ENCODE measurements at places on chromosomes 12 and 14.

DNA sequence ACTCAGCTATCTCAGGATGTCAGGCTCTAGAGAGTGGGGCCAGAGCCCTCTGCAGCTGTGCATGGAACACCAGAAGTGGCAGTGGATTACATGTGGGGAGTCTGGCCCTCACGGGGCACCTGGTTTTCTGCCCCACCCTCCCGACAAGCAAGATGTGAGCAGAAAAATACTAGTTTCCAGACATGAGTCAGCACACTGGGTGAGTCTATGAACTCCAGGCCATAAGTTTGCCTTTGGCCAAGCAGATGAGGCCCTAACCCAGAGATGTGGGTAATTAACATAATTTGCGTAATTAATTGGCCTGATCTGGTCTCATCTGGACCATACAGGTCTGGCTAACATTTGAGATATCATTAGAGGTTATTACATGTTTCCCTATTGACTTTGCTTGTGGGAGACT, 37.7 kb upstream of the SLC24A4 start:
- DNase-seq = no peak

- DNase-seq = peak; percentile 34
Observed at GRCh38 chr12:55724226-55724939, 4.2 kb downstream of the RDH5 start.

DNA sequence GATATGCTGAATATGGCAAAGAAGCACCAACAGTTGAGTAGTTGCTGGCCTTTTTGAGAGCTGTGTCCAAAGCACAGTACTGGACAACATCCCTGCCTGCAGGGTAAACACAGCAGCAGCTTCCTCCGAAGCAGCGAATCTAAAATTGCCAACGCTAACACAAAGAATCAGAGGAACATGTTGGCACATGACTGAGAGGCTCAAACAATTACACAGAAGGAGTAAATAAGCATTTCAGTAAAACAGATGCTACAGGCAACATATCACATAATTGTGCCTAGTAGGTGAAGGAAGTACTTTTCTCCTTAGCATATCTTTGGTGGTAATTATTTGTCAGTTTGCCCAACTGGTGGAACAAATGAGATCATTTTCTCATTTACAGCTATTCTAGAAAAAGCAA, 52.1 kb downstream of the KICS2 start:
- no peak for DNase-seq

DNA sequence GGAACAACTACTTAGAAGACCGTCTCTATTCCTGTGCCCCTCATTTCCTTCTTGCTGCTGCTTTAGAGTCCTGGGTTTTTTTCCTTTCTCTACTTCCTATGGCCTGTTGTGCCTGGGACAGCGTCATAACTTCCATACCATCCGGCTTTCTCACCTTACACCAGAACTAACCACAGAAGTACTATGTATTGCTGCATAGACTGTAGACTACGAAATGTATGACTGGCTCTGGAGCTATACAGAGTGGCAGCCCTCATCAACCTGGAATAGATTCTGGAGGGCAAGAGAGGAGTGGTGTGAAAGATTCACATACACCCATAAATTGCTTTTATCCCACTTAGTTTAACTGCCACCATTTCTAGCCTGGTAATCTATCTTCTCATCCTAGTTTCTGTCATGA, 16.9 kb upstream of the SRP54 start:
- no peak for DNase-seq

- DNase-seq = no peak
Observed at GRCh38 chr12:132847363-132848356, 19.0 kb upstream of the GOLGA3 start.

DNA sequence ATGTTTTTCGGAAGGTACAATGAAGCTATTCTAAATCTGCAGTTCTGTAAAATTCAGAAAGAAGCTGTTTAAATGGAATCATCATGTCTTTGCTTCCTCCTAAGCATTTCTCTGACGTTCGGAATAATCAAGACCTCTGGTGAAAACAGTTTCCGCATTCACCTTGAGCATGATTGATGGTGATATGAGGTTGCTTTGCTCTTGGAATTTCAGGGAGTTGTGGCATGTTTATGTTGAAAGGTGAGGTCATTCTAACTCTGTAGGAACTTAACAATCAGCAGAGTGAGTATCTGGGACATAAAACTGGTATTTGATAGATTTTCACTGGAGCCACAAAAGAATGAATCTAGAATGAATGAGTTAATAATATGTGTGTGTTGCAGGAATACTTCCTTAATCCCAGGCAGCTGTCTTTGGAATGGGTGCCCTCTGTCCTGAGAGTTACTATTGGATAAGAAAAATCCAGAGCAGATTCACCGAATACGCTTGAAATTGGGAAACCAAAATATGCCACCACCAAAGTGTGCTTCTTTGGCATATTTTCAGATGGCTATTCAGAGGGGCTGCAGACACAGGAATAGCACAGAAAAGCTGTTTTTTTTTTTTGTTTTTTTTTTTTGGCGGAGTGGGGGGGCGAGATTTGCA, 599.1 kb downstream of the CCER1 start:
- DNase-seq = no peak

DNA sequence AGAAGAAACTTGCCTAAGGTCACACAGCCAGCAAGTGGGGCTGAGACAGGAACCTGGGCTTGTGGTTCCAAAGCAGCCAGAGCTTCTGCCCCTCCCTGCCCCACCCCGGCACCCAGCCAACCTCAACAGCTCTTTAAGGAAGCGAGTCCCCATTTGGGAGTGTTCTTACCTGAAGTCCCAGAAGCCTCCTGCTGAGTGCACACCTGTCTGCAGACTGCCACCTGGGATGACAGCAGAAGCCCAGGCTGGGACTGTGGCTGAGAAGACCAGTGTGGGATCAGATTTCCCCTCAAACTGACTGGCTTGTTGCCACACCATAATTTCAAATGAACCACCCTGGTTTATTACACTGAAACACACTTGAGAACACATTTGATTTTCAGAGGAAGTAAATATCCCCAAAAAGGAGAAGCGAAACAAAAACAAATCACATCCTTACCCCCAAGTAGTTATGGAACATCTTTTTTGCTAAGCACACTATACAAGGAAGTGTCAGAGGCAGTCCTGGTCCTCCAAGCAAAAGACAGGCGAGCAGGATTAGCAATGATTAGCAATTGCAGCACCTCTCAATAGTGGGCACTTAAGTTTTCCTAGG, 6.3 kb upstream of the RIN3 start:
- DNase-seq = peak; percentile 72

DNA sequence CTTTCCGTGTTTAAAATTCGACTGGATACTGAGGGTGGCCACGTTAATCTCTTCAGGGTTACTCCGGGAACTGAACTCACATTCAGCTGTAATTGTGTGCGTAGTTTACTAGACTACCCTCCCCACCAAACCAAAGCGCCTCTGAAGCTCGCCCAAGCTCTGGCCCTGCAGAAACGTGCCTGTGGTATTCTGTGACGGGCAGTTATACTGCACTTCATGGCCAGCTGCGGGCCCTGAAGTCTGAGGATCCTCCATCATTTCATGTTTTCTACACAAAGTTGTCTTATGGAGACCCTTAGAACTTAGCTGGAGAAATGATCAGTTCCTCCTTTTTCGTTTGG, 688 bp downstream of the ZNF26 start:
- DNase-seq = no peak

- peak; percentile 10 for DNase-seq
Observed at GRCh38 chr14:96363751-96364336, 518 bp downstream of the GSKIP start.

DNA sequence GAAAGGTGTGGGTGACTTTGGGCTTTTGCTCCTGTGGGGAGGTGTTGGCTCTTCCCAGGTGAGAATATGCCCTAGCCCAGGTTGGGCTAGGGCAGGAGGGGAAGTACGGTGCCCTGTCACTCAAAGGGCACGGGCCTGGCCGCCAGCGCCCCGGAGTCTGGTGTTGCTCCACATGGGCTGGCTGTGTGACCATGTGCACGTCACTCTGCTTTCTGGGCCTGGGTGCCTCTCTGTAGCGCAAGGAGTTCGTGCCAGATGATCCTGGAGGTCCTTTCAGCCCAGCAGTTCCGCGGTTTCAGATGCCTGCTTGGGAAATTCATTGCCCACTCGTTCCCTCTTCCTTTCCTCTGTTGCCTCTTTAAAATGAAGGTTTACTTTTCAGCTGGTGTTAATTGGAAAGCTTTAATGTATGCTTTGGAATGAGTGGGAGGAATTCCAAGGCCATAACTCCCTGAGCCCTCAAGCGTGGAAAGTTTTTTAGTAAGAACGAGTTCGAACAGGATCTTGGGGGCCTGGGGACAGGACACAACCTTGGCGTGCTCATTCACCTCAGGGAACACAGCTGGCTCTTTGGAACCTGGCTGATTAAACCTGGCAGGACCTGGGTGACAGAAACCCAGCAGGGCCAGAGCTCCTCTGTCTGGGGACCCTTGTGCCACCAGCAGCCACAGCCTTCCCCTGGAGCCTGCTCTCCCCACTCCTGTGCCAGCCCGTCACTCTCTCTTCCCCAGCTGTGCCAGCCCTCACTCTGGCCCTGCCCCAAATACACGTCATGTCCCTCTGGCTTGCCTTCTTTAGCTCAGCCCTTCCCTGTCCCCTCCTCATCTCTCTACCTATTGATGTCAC, 42.8 kb downstream of the TSPAN9 start:
- DNase-seq = peak; percentile 32

DNA sequence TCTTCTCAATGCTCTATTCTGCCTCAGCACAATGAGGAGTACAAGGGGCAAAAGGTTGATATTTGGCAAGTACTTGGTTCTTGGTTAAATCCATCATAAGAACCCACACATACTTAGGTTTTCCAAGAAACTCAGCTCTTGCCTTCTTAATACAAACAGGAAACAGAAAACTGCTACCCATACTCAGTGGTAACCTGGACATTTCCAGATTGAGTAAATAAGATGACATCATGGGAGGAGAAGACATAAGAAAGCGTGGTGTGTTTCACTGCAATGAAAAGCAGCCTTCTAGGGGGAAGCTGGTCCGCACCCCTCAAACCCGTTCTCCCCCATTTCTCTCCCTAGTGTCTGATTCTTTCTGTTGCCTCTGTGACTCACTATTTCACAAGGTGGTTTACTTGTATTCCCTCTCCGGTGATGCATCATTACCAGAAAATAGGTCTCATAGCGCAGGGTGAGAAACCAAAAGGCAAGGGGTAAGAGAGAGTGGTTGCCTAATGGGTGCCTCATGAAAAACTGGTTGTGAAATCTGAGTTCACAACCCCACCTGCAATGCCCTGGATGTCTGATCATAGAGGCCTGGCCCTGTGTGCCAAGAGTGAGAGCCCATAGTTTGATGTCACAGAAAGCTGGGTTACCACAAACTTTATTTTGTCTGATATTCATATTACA, 326.5 kb upstream of the TBX3 start:
- peak; percentile 54 for DNase-seq

- DNase-seq = no peak
Observed at GRCh38 chr14:62736048-62737043, 308.9 kb downstream of the KCNH5 start.

DNA sequence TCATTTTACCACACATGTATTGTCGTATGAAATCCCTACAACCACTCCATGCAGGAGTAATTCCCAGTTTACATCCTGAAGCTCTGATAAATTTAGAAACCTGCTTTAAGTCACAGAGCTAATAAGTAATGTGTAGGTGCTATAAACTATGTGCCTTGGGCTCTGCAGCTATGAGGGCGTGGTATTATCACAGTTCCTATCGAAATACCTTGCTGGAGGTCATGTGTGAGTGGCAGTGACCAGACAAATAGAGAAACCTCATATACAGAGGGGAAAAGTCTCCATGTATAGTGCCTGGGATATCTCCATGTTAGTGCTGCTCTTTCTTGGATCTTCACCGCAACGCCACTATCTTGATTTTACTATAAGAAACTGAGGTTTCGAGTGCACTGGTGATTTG, 883 bp upstream of the TBC1D15 start:
- peak; percentile 85 for DNase-seq

DNA sequence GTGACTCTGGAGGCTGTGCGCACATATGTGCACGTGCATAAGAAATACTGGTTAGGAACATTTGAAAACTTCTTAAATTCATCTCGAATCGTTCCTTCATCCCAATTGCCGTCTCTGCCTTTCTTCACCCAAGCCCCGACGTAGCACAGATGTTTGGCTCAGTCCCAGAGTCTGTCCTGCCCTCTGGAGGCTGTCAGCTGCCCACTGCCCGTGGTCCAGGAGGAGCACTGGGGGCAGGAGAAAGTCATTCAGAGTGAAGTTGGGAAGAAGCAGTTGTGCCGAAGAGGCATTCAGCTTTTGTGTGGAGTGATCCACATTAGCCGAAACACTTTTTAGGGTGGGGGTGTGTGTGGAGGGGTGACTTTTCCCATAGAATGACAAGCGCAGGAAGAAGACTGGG, 124.9 kb downstream of the TSPAN9 start:
- no peak for DNase-seq

DNA sequence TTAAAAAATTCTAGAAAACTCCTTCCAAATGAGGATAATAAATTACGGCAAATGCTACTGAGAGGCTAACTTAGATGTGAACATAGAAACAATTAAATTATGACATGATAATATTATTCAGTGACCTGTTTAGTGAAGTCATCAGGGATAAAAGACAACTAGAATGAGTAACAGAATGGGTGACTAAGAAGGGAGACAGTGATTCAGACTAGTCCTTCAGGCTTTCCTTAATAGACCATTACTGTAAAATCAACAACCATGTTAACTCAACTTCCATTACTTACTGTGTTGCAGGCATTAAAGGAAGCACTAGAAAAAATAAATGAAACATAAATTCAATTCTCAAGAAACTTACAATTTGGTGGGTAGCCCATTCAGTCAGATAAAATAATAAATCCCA, 543.9 kb upstream of the LRFN5 start:
- no peak for DNase-seq

DNA sequence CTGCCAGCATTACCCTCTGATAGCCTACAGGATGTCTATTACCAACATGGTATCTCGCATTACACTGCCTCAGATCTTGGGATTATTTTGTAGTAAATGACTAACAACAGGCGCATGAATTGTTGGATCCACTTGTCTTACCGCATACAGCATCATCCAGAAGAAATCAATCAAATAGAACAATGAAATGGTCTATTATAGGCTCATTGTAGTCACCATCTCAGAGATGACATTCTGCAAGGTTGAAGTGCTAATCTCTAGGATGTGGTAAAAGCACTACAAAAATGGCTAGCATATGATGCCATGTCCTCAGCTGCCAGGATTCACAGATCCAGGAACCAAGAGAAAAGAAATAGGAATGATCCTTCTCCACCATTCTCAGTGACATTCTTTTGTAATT, 52.0 kb downstream of the WASHC3 start:
- no peak for DNase-seq

- DNase-seq = no peak
Observed at GRCh38 chr14:95953111-95953724, 76.6 kb downstream of the TUNAR start.

GRCh38 chr14:105517096-105517495, 9.3 kb upstream of the TMEM121 start:
- no peak for DNase-seq

- DNase-seq = no peak
Observed at GRCh38 chr12:25155022-25155576, 39.9 kb downstream of the DNAI7 start.

Measured in PC-9 (cell line).